ENCODE measurements at places on chromosomes 2 and 18.

DNA sequence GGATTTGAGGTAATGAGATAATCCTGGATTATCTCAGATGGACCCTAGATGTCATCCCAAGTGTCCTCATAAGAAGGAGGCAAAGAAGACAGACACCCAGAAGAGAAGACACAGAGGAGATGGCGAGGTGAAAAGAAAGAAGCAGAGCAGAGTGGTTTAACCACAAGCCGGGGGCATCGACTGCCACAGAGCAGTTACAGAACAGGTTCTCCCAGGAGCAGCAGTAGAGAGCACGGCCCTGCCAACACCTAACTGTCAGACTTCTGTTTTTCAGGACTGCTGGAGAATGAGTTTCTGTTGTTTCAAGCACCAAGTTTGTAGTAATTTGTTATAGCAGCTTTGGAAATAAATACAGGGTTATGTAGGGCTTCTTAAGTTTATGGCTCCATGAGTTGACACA, 437.0 kb downstream of the THSD7B start:
- no peak for DNase-seq

DNA sequence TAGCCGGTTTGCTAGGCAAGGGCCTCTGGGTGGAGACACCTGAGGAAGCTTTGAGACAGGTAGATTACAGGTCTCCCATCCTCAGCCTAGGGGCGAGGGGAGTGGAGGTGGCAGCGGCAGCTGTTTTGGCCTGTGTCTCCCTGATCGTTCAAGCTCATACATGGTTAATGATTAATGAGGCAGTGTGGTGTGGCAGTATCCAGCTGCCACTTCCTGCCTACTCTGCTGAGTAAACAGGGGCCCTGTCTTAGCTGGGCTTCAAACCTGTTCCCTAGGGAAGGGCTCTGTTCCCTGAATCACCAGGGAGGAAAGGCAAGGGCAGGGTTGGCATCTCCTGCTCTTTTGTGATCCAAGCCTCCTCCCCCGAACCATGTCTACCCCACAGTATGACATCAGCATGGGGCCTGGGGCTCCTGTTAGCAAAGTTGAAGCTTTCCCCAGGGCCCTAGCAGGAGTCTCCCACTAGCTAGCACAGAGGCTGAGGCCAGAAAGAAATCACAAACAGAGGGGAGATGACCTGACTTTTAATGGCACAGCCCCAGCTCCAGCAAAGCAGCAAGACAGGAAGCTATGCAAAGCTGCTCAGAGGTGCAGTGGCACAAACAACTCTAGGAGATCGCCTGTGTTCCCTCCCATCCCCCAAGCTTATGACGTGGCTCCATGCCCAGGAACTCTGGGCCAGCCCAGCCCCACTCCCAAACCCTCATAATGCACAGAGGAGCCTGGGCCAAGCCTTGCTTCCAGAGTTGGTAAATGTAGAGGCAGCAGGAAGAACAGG, 3.7 kb upstream of the TUBA4B start:
- peak; percentile 70 for DNase-seq

DNA sequence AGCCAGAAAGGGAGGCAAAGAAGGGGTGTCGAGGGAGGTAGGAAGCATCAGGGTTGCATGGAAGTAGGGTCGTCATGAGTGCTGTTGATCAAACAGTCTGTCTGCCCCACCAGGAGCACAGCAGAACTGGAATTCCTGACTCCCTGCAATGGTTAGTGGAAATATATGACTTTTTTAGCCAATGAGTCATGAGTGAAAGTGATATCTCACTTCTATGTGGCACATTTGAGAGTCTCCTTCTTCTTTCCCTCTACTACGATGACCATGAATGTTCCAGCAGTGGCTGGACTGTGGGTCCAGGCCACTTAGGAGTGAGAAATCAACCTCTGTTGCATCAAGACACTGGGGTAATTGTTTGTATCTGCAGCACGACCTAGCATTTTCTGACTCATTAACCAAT, 199.5 kb downstream of the TTC32 start:
- DNase-seq = no peak

DNA sequence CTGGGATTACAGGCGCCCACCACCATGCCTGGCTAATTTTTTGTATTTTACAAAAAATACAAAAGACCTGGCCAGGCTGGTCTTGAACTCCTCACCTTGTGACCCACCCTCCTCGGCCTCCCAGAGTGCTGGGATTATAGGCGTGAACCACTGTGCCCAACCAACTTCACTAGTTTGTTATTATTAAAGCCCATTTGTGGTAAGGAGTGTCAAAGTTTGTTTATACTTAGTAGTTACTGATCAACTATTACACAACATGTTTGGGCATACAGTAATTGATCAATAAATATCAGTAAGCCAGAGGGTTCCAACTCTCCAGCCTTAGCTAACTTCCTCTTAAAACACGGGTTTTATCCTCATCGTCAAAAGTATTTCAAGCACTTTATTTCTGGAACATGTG, 67.5 kb upstream of the ZNG1B start:
- DNase-seq = no peak

- no peak for DNase-seq
Measured at GRCh38 chr2:11836647-11837219, 90.3 kb downstream of the LPIN1 start.

DNA sequence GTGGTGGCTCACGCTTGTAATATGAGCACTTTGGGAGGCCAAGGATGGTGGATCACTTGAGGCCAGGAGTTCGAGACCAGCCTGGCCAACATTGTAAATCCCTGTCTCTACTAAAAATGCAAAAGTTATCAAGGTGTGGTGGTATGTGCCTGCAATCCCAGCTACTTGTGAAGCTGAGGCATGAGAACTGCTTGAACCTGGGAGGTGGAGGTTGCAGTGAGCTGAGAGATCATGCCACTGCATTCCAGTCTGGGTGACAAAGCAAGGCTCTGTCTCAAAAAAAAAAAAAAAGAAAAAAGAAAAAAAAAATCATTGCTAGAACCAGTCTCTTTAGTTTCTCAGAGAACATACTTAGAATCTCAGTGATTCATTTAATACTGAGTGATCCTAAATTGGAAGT, 217.1 kb downstream of the DYM start:
- DNase-seq = no peak

GRCh38 chr18:39796393-39796792, 2158.6 kb upstream of the PIK3C3 start:
- no peak for DNase-seq

- DNase-seq = no peak
Measured at GRCh38 chr18:54255141-54255540, 14.2 kb upstream of the POLI start.

GRCh38 chr18:13032173-13032572, 41.0 kb downstream of the CEP192 start:
- DNase-seq = no peak

DNA sequence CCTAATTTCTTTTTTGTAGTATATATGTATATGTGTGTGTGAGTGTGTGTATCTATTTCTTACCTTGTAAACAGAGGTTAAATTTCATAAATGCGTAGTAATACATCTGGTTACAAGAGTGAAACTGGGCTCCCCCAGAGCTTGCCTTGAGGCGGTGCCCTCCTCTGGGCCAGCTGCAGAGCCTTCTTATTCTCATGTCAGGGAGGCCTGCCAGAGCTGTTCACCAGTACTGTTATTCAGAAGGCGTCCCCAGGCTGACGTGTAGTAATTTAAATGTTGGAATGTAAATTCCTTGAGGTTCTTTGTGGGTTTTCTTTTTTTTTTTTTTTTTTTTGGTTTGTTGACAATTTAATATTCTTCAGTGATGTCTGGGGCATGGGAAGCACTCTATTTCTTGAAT, 11.2 kb downstream of the COPS8 start:
- no peak for DNase-seq

DNA sequence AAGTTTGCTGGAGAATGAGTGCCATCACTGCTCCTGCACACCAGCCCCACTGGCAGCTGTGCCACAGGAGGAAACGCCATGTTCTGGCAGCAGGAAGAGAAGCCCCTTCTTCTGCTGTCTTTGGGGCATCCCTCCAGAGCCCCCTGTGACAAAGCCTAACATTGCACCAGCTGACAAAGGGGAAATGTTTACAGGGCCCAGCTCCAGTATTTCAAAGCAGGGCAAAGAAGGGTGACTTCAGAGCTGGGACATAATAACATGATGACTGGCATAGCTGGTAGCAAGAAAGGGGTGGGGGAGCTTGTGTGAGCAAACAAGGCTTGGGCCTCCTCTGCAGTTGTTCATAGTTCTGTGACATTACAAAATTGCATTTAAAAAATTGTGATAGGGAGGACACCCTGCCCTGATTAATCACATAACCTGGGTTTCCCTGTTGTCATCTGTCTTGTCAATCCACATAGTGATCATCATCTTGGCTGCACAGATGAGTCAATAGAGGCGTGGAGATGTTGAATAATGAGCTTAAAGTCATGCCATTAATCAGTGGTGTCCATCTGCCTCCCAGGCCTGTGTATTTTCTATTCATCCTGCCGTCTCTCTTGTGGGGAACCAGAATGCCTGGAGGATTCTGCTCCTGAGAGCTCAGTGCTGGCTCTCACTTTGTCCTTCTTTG, 29.1 kb upstream of the PDIA6 start:
- DNase-seq = no peak

- no peak for DNase-seq
Measured at GRCh38 chr2:16409006-16409390, 256.6 kb downstream of the CYRIA start.

GRCh38 chr2:205133544-205133943, 548.8 kb upstream of the NRP2 start:
- DNase-seq = no peak

- no peak for DNase-seq
Measured at GRCh38 chr18:56043641-56044061, 455.7 kb upstream of the TCF4 start.

DNA sequence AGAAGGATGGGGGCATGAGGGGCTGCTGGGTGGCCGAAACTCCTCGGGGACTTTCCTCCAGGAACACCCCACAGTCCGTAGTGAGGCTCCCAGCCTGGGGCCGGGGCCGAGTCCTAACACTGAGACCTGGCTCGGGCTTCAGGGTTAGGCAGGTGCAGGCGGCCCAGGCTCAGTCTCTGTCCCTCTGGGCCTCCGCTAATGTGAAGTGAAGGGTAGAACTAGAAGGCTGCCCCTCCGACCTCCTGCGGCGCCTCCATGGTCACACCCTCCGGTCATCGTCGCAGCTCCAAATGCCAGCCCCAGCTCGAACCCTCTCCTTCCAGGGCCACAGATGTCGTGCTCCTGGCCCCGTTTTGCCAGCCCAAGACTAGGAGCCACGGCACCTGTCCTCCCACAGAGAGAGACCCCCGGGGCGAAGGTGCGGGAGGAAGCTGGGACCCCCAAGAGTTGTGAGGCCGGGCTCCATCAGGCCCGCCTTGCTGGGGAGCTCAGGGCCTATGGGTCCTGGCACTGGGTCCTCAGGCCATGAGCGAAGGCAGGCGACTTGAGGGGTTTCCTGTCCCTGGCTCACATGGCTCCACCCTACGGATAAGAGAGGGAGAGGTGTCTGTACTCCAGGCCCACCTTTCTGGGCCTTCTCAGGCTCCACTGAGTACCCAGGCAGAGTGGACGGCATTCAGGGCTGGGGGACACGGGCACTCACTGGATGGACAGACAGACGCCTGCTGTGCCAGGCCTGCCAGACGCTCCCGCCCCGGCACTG, 797 bp downstream of the ANO7 start:
- DNase-seq = no peak

DNA sequence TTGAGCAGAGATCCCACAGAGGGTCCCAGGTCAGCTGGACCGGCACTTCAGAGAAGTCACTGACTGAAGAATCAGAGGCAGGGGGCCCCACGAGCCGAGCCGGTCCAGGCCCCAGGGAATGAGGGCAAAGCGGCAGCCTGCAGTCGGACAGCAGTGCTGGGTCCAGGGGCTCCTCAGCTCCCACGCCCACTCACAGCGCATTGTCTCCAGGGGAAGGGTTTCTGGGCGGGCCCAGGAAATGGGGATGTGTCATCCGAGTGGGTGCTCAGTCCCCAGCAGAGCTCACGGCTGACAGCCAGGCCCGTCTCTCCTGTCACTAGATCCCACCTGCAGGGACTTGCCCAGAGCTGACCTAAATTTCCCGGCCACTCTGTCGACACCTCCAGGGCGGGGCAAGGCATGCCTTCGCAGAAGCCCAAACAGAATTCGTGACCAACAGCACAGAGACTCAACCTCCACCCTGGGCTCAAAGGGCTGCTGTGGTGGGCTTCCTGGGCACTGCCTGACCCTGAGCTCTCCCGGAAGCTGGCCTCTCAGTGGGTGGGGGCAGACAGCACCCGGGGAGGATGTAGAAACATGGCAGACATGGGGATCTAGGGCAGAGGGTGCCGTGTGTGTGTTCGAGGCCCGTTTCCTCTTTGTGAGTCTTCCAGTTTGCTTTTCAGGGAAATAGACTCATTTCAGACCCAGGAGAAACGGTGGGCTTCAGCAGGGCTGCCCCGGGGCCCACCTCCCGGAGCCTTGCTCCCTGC, 42.1 kb upstream of the TAF1B start:
- peak; percentile 68 for DNase-seq

- DNase-seq = peak; percentile 10
Measured at GRCh38 chr2:65700004-65700651, 267.7 kb upstream of the SPRED2 start.

DNA sequence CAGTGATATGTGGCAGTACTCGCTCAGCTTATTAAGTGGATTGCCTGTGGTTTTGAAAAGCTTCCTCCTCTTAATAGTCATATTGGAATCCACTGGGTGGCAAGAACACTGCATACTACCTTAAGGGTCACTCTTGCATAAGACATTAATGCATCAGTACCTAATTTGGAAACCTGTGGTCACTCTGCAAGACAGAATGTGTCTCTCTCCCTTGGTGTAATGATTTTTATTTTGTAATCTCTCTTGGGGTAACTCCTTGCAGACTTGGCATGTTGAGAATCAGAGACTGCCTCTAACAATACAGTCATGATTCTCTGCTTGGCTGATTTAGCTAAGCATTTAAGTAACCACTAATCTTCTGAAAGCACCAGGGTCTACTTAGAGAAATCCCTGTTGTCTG, 33.0 kb upstream of the IER3IP1 start:
- DNase-seq = no peak

GRCh38 chr2:127421871-127422558, 3.8 kb downstream of the PROC start:
- DNase-seq = no peak

DNA sequence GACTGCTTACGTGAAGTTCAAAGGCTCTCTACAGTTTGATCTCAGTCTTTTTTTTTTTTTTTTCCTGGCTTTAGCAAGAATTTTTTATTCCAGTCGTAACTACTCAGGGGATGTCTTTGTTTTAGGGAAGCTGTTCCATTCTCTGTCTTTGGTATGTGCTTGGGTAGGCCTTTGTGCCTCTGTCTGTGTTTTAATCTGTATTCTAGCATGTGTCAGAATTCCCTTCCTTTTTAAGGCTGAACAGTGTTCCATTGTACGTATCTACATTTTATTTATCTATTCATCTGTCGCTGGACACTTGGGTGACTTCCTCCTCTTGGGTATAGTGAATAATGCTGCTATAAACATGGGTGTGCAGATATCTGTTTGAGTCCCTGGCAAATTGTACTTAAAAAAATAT, 42.6 kb downstream of the MYO1B start:
- DNase-seq = no peak
